Astrocyte (in vitro differentiated cells and primary cell): ENCODE measurements at places on chromosomes 7 and 10. TPM values are rescaled to one million over a fixed set of nuclear protein-coding genes. Genes with fewer than 3 reads are reported as not detected.
A peak's percentile ranks its signal among the peaks of the same experiment; 100 is the strongest.

PRKAR2B gene
- total RNA-seq, result 6.4 and 7.6 TPM in 2 replicates

GRCh38 chr7:104653825-104654401 is 325.5 kb downstream of the LHFPL3 start:
- no peak for DNase-seq

DNA sequence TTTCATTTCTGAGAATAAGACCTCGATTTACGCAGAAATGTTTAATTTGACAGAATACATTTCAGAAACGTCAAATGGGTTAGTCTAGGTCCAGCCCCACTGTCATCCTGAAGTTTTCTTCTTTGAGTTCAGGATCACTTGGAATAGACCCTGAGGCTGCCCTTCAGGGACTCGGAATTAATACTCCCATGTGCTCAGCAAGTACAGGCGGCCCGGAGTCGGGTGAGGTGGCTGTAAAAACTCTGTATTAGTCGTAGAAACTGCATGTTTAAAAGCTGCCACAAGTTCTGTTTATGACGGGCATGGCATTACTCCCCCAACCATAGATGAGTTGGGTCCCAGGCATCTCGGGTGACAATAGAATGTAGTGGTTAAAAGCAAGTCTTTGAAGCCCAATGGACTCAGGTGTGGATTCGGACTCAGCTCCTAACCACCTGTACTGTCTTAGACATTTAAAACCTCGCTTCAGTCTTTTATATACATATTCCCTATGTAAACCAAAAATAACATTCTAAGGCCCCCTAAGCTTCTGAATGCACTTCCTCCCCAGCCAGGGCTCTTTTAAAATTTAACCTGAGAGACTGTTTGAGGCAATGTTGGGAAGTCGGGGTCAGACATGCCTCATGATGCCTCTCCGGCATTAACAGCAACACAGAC is 216.3 kb downstream of the ADARB2 start:
- DNase-seq, result no peak

ZPBP gene
- total RNA-seq, result not detected in 2 replicates

- no peak for DNase-seq
Measured at GRCh38 chr7:74709880-74710671, 52.6 kb downstream of the GTF2I start.

DNA sequence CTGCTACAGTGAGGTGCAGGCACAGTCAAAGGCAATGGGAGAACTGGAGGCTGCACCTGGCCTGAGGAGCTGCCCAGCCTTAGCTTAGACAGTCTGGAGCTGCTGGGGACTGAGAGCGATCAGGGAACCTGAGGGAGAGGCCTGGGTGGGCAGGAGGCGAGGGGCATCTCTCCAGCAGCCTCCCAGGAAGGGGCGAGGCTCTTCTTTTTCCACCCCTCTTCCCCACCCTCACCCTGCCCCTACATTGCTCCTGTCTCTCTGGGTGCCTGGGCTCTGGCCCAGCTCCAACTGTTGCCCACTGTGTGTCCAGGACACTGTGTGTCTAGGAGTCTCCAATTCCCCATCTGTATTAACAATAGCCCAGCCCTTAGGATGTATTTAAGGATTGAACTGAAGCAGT is 36.9 kb downstream of the TBATA start:
- no peak for DNase-seq

DNA sequence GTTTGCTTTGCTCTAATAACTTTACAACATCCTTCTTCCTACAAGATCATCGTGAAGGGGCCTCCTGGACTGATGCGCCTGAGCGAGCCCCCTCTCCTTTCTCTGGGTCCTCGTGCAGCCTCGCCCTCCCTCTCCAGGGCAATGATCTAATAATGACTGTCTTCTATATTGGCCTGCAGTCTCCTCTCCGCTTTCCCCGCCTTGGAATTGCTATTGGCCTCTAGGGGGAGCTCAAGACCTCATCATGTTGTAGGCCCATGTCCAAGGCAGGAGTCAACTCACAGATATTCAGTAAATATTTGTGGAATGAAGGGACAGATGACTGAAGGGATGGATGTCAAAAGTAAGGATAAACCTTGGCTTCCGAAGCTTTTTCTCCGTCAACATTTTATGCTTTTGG is 1180.3 kb downstream of the TYW1 start:
- DNase-seq, result peak; percentile 59

GRCh38 chr10:34116681-34117271 is 698.3 kb downstream of the PARD3 start:
- DNase-seq, result no peak
